ENCODE measurements at places on chromosomes 4 and X.

DNA sequence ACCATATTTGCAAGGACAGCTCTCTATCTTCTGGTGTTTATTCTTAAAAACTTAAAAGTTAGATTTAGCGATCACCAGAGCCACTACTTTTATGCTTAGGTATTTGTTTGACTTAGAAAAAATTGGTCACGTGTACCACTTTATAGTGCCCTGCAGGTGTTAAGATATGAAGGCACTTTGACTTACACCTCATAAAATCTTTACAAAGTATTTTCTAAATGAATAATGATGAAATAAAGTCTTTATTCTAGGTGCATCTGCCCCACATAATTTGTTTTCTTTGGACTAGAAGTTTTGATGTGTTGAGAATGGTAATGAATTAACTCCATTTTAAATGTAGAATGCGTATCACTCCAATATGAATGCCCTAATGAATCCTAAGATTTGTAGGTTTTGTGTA lies 2.9 kb downstream of the FMR1 start:
- DNase-seq: no peak

DNA sequence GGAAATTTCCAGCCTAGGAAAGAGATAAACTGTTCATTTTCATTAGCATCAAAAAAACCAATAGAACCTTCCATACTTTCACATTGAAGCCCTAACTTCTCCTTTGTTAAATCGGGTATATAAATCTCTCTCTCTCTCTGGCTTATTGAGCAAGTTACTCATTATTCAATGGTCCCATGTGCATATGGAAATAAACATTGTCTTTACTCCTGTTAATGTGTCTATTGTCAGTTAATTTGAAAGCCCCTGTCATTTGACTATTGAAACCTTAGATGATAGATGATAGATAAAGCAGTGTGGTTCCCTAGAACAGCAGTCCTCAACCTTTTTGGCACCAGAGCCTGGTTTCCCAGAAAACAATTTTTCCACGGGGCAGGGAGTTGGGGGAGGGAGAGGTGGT lies 46.8 kb downstream of the CENPVL3 start:
- no peak for DNase-seq

DNA sequence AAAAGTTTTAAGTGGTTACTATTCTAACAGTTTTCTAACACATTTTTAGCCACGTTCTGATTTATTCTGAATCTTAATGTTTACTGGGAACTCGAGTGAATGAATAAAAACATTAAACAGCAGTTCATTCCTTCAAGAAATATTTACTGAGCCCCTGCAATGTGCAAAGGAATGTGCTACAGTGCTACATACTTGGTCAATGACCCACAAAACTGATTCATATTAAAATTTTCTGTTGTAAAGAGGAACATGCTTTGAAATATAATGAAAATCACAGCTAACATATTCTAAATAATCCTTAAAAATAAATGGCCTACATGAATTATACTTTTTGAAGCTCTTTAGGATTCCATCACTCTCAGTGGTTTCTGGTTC lies 78.7 kb downstream of the ARAP2 start:
- DNase-seq: no peak

GRCh38 chrX:109336141-109336540 lies 145.7 kb downstream of the GUCY2F start:
- DNase-seq: no peak

DNA sequence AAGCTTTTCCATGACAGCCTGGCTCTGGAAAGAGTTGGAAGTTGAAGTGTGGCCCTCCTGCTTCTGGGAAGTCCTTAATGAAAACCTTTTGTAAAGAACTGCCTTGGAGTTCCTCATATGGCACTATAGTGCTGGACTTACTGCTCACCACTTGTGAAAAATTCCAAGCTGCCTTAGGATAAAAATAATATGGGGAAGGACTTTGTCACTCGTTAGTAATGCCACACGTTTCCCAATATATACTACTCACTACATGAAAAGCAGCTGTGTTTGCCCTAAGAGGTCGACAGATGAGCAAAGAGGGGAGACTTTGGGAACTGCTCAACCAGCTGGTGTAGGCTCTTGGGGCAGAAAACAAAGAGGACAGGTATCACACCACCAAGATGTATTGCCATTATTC lies 11.7 kb downstream of the OPHN1 start:
- DNase-seq: no peak

GRCh38 chr4:185469580-185470154 lies 1.9 kb downstream of the CCDC110 start:
- DNase-seq: no peak

- no peak for DNase-seq
These were observed 280.3 kb downstream of the SPRY1 start for GRCh38 chr4:123676890-123677229.

DNA sequence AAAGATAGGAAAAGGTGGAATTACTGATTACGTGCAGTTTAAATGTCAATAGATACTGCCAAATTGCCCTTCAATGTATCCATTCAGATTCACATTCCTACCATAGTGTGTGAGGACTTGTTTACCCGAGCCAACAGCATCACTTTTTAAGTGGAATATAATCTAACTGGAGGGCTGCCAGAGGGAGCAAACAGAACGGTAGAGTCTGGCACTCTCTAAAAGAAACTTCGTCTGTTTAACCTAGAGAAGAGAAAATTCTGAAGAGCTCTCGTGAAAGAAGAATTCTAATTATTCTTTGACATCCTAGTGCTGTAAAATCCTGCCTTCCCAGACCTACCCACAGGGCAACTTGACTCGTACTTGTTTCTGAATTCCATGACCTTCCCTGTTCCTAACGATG lies 23.2 kb downstream of the SMIM43 start:
- DNase-seq: no peak

GRCh38 chrX:152926923-152927322 lies 29.1 kb downstream of the ZNF185 start:
- no peak for DNase-seq

- DNase-seq: no peak
These were observed 18.9 kb downstream of the CNGA2 start for GRCh38 chrX:151753313-151754046.

GRCh38 chr4:47654972-47655693 lies 170.1 kb downstream of the ATP10D start:
- no peak for DNase-seq

- DNase-seq: no peak
These were observed 55.0 kb downstream of the PCGF3 start for GRCh38 chr4:760616-761015.

DNA sequence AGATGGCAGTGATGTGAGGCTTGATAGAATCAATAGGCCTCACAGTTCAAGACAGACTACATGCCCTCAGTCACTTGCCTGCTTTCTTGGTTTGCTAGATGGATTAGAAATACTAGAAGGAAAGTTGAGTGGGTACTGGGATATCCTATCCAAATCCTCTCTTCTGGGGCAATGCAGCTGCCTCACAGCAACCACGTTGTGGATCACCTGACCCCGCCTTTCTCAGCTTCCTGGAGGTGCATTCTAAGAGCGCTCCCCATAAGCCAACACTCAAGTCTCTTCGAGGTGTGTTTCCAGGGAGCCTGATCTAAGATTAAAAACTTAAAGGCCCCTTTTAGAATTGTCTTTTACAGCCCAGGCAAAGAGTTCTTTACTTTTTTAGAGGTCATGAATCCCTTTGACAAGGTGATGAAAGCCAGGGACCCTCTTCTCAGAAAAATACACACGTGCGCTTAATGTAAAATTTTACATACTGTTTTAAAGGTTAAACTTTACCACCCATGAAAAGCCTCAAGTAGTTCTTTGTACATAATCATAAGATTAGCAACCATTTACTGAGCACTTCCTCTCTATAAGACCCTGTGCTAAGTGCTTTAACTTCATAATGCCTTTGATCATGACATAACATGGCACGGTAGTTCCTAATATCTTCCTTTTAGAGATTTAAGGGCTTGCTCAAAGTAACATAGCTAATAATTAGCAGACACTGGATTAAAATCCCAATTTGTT lies 840 bp upstream of the RPL34 start:
- no peak for DNase-seq

DNA sequence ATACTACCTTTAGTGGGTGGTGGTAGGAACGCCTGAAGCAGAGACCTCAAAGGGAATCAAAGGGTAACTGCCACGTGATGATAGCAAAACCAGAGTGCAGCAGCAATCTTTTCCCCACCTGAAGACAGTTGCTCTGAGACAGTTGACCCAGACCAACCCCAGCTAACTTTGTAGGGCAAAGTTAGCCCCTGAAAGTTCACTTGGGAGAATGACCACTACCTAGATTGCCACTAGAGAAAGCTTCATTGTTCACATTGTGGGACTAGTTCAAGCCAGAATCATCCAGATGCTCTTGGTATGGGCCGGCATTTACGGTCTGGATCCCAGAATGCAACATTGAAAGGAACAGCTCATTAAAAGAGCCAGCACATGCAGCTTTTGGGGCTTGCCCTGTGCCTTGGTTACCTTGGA lies 4.1 kb downstream of the SEPTIN6 start:
- DNase-seq: no peak

DNA sequence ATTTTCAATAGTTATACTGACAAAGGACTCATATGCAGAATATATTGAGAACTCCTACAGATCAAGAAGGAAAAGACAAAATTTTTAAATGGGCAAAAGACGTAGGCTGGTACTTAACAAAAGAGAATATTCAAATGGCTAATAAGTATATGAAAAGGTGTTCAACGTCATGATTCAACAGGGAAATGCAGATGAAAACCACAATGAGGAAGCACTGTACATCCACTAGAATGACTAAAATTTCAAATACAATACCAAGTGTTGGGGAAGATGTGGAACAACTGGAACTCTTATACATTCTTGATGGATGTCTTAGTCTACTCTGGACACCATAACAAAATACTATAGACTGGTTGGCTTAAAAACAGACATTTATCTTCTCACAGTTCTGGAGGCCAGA lies 1.3 kb upstream of the MRFAP1L1 start:
- DNase-seq: no peak

DNA sequence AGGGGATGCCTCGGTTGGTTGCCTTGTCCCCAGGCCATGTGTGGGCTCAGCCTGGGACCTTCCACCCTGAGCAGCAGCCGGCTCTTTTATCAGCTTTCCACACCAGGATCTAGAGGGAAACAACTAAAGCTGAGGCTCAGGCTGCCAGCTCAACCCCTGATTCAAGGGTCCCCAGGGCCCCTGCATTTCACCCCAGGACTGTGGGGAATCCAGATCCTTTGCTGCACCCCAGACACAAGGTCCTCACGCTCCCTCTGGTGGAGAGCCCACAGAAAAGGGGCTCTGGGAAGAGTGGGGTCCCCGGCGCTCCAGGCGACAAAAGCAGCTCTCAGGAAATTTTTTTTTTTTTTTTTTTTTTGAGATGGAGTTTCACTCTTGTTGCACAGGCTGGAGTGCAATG lies 64.3 kb downstream of the ZFYVE28 start:
- no peak for DNase-seq

DNA sequence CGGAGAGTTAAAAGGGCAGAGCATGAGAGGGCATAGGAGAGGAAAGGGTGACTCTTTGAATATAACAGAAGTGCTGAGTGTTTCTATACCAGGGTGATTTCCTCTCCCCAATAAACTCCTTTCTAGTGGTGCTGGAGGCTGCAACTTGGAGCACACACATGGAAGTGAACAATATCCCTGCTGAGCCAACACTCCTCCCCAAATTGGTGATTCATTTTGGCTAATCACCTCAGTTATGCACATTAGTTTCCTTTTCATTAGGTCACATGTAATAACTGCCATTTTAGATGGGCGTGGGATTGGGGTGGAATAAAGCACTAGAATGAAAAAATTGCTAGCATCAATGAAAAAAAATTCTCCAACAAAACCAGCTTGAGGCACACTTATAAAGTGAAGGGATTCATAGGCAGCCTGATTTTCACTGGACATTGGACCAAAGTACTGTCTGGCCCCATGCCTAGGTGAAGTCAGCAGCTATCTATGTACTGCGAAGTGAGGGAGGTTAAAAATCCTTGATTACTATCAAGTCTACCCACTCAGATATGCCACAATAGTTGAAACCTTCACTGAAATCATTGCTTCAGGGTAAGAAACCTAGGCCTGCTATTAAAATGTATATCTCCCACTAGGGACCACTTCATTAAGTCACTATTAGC lies 174.0 kb downstream of the GLUD2 start:
- DNase-seq: no peak

DNA sequence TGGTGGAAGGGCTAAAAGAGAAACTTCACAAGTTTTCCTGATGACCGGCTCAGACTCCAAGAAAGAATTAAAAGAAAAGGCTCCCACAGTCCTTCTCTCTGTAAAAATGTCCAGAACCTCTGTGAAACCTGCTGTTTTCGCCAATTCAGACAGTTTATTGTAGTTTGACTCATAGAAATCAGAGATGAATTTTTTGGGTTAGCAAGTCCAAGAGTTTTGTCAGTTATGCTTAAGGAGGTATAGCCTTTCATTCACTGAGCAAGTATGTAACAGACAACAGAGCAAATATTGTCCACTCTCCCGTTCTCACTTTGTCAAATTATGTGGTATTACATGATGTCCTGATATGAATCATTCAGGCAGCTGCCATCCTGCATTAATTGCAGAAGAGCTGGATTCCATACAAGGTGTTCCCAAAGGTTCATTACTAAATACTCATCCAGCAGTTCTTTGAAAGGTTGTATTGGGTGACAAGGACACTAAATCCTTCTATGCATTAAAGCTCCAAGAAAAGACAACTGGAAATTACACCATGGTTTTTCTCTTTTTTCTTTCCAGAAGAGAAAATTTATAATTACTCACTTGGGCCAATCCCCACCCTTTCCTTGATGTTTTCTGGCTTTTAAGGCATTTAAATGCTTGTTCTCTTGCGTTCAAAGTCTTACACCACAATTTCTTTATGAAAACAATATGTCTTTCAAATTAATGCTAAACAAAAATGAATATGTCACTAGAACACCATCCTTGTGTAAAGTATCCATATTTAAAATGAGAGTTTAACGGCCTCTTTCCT lies 30.0 kb upstream of the PLAC1 start:
- no peak for DNase-seq

DNA sequence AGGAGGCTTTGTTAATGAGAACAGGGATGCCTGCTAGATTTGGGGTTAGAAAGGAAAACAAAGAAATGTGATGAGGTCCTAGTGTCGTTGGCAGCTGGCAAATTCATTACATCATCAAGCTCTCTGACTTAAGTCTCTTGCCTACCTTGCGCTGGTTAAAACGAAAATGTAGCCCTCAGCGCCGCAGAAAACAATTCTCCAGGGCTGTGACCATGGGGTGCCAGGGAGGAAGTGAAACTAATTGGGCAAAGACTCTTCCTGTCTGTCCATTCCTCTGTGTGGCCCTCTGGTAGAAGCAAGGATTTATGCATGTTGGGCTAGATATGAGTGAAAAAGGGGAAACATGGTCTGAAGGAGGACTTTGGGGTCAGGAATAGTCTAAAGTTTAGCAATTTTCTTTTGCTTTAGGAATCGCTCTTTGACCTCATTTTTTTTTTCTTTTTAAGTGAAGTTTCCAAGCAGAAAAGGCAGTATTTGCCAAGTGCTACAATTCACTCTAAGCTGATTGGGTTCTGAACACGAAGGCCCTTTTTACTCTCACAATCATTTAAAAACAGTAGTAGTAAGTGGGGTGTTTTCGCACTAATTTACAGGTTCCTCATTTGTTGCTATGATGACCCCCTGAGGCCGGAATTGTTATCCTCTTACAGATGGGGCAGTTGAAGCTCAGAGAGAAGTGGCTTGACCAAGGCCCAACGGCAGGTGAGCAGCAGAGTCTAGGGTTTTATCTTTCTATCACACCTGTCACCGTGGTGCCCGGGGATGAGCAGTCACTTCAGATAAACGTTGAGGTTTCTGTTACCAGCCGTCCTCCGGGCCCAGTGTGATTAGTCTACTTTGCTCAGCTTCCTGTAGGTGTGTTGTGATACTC lies 27.3 kb upstream of the CHRNA9 start:
- peak; percentile 55 for DNase-seq

All from stimulated activated CD8-positive, alpha-beta memory T cell treated with anti-CD3 and anti-CD28 coated beads, Interleukin-2, amount 100 ng/mL, for 48 hours (primary cell).